ENCODE measurements at places on chromosomes 12 and 14.

DNA sequence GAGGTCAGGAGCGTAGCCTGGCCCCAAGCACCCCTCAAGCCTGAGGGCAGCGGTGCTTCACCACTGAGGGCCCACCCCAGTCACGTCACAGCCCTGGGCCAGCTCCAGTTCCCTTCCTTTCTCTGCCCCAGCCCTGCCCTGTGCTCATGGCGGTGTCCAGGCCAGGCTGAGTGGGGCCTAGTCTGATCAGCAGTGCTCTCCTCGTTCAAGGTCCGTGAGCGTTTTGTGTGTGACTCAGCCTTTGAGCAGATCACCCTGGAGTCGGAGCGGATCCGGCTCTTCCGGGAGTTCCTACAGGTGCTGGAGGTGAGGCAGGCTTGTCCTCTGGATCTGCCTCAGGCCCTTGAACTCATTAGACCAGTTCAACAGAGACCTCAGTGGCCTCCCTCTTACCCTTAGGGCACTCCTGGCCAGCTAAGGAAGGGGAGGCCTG lies 19.0 kb downstream of the PRPF40B start:
- no peak for DNase-seq

- no peak for DNase-seq
Observed at GRCh38 chr12:58519839-58520238, 400.5 kb downstream of the LRIG3 start.

- peak; percentile 68 for DNase-seq
Observed at GRCh38 chr14:73759183-73759713, 45.1 kb upstream of the PNMA1 start.

DNA sequence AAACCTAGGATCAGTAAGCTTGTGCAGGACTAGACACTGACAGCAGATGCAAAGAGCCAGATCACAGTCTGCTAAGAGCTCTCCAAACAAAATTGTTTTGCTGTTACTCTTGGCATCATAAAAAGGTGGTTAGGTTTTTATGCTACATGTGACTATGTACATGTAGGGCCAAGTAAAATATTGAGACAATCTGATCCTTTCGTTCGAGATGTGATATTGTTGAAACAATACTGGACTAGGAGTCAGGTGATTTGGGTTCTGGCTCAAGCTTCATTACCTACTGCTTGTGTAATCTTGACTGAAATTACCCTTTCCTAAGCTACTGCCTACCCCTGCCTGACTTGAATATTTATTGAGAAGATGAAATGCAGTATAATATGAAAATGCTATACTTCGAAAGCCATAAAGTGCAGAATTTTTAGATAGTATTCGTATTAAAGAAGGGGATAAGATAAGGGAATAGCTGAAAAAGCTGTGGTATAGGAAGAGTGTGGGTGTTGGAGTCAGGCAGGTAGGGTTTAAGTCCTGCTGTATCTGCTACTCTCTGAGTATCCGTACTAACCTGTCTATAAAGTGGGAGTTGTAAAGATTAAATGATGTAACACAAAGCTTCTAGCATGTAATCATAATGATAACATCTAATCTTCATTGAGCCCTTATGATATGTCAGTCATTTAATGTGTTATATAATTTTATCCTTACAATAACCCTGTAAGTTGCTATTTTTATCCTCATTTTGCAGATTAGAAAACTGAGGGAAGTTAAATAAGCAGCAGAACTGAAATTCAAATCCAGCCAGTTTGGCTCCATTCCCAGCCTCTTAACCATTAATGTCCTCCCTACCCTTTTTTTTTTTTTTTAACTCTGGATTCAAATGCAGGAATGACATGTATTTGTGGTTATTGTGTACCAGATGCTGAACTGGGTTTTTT lies 38.6 kb upstream of the ATF1 start:
- DNase-seq = no peak

DNA sequence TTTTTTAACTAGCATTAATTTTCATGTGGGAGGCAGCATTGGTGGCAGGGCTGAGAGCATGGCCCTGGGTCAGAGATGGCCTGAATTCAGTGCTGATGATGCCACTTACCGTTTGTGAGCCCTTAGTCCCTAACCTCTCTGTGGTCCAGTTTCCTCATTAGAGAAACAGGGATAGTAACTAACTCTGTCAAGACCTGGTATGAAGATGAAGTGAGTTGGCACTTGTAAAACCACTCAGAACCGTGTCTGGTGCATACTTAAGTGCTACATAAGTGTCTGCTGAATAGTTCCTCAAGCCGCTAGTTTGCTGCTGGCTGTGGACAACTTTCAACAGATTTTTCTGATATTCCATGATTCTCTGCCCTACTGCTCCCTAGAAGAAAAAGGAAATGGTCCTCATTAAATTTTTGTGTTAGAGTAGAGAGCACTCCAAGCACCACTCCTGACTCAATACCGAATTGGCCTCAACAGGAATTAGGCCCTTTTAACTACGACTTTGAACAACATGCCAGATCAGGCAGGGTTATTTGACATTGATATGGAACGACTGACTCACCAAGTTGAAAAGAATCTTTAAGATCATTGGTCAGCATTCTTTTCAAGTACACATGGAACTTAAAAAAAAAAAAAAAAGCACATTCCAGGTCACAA lies 250.2 kb downstream of the ANO2 start:
- DNase-seq = no peak

- DNase-seq = peak; percentile 78
Observed at GRCh38 chr12:127145929-127146789, 1120.8 kb upstream of the TMEM132C start.

DNA sequence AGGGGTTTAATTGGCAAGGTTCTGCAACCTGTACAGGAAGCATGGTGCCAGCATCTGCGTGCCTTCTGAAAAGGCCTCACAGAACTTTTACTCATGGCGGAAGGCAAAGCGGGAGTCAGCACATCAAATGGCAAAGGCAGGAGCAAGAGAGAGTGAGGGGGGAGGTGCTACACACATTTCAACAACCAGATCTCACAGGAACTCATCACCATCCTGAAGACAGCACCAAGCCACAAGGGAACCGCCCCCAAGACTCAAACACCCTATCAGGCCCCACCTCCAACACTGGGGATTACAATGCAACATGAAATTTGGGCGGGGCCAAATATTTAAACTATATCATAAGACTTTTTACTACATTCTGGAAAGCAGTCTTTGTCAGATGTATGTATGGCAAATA lies 38.0 kb upstream of the FKBP4 start:
- no peak for DNase-seq

- no peak for DNase-seq
Observed at GRCh38 chr12:111841236-111841749, 735 bp upstream of the MAPKAPK5 start.

DNA sequence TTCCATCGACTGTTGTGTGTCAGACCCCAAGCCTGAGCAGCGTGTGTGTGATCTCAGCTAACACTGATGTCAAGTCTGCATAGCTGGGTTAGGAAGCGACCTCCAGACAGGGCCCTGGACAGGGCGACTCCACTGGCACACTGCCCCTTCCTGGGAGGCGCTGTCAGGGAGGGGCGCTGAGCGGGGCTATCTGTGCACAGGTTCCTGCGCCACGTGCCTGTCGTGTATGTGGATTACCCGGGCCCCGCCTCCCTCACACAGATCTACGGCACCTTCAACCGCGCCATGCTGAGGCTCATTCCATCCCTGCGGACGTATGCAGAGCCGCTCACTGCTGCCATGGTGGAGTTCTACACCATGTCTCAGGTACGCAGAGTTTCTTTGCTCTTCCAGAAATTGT lies 53.9 kb downstream of the DYNC1H1 start:
- no peak for DNase-seq

DNA sequence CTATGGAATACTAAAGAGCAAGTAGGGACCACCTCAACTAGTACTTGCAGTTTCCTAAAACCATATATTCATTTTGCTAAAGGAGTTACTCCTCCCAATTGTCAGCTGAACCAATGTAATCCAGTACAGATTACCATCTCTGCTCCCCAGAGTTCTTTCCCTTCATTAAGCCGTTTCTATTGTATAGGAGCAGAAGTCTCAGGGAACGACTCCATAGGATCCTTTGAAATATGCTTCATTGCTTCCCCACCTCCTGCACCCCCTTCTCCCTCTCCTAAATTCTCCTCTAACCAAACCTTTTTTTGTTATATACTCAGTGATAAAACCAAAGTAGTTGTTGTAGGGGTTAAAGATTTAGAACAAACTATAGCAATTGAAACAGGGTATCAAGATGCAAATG lies 30.7 kb upstream of the LALBA start:
- DNase-seq = no peak

- no peak for DNase-seq
Observed at GRCh38 chr12:53069621-53070410, 9.4 kb downstream of the SPRYD3 start.

DNA sequence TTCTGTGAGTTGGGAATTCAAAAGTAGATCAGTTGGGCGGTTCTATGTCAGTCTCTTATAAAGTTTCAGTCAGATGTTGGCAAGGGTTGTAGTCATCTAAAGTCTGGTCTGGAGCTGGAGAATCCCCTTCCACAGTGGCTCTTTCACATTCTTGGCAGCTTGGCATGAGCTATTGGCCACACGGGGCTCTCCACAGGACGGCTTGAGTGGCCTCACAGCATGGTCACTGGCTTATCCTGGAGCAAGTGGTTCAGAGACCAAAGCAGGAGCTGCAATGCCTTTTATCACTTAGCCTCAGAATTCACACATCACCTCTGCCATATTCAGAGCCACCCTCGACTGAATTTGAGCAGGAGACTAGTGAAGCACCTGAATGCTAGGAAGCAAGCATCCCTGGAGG lies 7.1 kb upstream of the KICS2 start:
- DNase-seq = no peak

DNA sequence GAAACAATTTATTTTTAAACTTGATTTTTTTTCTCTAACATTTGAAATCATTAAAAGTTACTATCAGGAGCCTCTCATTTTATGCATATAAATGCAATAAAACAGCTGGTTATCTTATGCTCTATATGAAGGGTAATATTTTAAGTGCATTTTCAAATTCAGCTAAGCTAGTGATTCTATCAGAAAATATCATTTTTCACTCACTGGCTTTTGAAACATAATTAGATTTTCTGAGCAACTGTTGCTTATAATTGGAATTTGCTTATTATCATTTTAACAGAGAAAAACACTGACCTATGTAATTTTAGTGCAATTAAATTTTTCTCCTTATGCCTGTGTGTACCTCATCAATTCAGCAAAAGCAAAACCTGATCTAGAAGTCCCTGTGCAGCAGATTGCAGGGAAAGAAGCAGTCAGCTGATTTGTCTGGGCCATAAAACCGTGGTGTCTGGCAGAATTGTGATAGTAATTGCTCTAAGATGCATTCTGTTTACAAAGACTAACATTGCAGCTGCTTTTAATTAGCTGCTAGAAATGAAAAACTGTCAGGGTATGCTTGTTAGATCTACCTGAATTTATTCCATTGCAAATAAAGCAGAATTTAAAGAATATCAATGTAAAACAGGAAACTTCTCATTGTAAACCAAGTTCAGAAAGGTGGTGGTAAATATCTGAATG lies 75.0 kb downstream of the BICD1 start:
- no peak for DNase-seq

- DNase-seq = peak; percentile 8
Observed at GRCh38 chr14:104263675-104264358, 125.4 kb downstream of the KIF26A start.

- DNase-seq = no peak
Observed at GRCh38 chr14:30708157-30708556, 86.0 kb downstream of the SCFD1 start.

- no peak for DNase-seq
Observed at GRCh38 chr12:63999853-64000252, 155.4 kb downstream of the SRGAP1 start.

- DNase-seq = no peak
Observed at GRCh38 chr14:48261436-48261835, 586.0 kb upstream of the MDGA2 start.

- DNase-seq = no peak
Observed at GRCh38 chr12:115051378-115051777, 367.4 kb upstream of the TBX3 start.

GRCh38 chr14:64891173-64891838 lies 11.6 kb upstream of the SPTB start:
- DNase-seq = no peak

DNA sequence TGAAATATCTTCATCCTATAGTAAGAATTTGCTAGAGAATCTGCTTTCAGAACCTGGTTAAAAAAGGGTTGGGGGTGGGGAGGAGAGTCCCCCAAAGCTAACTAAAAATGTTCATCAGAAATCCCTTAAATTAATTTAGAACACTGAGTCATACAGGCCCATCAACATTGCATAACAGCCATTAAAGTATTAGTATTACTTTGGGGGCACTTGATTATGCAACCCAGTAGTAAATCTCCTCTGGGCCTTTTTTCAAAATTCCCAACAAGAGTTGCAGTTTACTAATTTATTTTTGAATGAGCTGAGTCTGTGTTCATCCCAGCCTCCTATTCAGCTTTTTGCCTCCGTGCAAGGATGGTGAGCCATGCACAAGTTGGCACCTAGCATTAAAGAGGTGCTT lies 8.8 kb upstream of the SLC24A4 start:
- DNase-seq = no peak

- no peak for DNase-seq
Observed at GRCh38 chr12:49367381-49368239, at the start of gene SPATS2. TSS of gene SPATS2 (plus strand) at chr12:49367462. CDS start at chr12:49461013, 93,551 bp downstream.

GRCh38 chr12:104632724-104633201 lies 176.0 kb downstream of the CHST11 start:
- DNase-seq = no peak

DNA sequence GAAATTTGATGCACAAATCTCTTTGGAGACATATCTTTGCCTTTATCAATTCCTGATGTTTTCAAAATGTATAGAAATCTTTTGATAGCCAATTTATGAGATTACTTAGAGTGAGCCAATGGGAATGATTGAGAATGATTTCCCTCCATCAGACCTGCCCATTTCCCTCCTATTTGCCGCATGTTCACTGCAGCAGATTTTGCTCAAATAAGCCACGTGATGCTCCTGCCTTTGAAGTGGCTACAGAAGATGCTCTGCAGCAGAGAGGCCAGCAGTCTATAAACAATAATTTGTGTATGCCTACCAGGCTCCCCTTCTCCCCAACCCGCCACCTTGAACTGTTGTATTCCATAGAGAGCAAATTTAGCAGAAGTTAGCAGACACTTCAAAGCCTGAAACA lies 21.9 kb downstream of the WIF1 start:
- DNase-seq = no peak

Data from activated T-cell treated with anti-CD3 and anti-CD28 coated beads, Interleukin-2, amount 50 U/mL, for 1 hour (primary cell).